ENCODE measurements at places on chromosomes 11 and 22.

GRCh38 chr11:62792202-62792575, 383 bp upstream of the TMEM223 start:
- no peak for DNase-seq

DNA sequence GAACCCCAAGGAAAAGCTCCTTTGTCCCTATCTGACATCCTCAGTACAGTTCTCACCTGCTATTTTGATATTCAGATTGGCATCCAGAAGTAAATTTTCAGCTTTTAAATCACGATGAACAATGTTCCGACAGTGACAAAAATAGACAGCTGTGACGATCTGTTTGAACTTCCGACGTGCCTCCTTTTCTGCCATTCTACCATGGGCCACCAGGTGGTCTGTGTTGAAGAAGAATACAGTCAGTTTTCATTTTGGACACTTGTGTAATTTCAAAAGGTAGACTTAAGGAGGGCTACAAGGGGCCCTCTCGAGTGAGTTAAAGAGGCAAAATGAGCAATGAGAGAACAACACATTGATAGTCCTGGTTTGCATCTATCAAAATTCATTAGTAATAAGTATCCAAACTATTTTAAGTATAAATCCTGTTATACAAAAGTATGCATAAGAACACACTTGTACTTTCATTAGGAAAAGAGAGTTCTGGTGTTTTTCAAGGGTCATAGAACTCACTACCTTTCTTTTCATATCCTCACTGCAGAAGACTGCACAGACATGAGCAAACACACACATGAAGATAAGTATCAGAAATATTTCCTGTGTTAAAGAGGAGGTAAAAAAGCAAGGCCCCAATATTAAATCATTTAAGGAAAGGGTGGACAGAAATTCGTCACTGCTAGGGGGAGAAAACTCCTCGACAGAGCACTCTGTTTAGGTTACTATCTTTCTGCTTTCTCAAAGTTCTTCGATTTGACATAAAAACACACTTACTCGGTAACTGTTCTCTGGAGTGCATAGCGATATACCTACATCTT, 89.9 kb upstream of the APOA1 start:
- peak; percentile 44 for DNase-seq

DNA sequence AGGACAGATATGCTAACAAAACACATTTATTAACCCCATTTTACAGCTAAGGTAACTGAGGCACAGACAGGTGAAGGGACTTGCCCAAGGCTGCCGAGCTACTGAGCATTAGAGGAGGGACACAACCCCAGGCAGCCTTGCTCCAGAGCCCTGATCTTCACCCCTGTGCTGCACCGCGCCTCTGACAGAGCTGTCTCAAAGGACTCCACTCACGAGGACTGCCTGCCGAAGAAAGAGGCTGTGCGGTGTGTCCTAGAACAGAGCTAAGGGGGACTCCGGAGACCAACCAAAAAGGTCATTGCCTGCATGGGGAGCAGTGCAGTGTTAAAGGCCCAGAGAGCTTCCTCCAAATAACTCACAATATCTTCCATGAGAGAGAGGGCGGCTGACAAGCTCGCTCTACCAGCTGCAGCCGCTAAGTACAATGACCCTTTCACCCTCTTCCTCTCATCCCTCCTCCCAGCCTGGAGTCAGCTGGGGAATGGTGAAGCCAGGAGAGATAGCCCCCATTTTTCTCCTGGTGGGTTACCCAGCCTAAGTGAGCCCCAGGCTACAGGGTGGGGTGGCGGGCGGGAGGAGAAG, 119.2 kb downstream of the DSCAML1 start:
- DNase-seq, result no peak

DNA sequence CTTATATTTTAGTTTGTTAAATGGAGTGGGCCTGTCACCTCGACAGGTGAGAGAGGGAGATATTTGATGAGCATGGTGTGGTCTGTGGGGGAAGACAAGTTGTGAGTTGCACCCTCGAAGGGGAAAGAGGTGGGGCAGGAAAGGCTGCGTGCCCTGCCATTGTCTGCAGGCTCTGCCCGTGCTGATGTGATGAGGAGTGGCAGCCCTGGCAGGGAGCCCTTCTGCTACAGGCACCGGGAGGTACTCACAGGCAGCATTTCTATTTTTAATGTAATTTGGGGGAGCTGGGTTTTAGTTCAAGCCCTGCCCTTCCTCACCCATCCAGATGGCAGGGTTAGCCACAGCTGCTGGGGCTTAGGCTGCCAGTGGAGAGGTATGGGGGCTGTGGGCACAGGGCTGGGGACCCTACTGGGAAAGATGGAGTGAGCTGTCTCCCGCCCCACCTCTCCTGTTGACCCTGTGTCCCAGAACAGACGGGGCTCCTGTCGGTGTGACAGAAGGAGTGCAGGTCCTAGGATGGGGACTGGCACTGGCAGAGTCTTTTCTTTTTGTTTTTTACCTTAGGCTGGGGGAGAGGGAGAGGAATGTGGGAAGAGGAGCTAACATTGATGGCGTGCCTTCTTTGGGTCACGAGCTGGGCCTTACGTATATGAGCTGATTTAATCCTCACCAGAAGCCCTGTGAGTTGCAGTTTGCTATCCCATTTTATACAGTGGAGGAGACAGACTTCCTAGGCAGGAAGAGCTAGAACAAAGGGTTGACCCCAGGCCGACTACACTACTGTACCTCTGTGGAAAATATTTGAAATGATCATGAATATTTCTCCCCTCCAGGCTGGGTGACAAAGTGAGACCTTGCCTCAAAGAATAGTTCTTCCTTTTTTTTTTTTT, 51.6 kb downstream of the CEP164 start:
- DNase-seq, result no peak

DNA sequence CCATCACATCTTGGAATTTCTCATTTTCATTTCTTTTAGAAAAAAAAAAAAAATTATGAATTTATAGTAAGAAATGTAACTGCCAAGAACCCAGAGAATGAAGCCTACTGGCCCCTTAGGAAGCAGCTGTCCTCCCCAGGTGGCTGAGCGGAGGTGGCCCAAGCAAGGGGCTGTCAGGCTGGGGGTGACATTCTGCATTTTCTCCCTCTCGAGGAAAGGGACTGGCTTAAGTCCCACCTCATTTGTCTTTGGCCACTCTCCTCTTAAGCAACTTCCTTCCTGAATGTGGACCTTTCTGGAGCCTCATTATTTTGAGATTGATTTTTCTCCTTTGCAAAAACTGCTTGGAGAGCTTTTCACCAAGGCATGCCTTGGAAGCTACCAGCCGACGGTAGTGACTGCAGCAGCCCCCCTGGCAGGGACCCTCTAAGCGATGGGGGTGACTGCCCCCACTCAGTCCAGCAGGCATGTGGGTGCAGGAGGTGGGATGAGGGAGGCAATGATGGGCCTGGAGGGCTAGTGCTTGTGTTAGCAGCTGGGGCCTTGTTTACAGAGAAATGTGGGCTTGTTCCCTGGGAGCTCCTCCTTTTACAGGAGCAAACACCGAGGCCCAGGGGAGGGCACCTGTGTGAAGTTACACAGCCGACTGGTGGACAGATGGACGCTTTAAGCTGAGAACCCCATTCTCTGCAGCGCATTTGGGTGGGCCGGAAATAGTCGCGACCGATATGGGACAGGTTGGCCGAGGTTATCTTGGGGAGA, 111.7 kb downstream of the MORC2 start:
- DNase-seq, result no peak

All from effector memory CD8-positive, alpha-beta T cell (primary cell).